Naive B cell (primary cell): ENCODE measurements at places on chromosomes 16 and 17. TPM values are rescaled to one million over a fixed set of nuclear protein-coding genes. Genes with fewer than 3 reads are reported as not detected.

The AFMID gene
- 2.1 TPM for polyA plus RNA-seq

GRCh38 chr16:81210807-81211206, 27.7 kb upstream of the BCO1 start:
- no peaks in the 10 kb centered on the region for H3K36me3 ChIP-seq
- no peaks in the 10 kb centered on the region for H3K4me1 ChIP-seq
- H3K27ac ChIP-seq = no peak overlapping the region
- H3K27me3 ChIP-seq = peaks cover 23% of the 10 kb centered on the region
- no peak for DNase-seq

GRCh38 chr16:66300501-66300900, 66.0 kb upstream of the CDH5 start:
- H3K4me1 ChIP-seq = no peaks in the 10 kb centered on the region
- H3K36me3 ChIP-seq = no peaks in the 10 kb centered on the region
- peaks cover 12% of the 10 kb centered on the region for H3K27me3 ChIP-seq
- H3K4me3 ChIP-seq = no peak overlapping the region
- no peak overlapping the region for H3K27ac ChIP-seq

DNA sequence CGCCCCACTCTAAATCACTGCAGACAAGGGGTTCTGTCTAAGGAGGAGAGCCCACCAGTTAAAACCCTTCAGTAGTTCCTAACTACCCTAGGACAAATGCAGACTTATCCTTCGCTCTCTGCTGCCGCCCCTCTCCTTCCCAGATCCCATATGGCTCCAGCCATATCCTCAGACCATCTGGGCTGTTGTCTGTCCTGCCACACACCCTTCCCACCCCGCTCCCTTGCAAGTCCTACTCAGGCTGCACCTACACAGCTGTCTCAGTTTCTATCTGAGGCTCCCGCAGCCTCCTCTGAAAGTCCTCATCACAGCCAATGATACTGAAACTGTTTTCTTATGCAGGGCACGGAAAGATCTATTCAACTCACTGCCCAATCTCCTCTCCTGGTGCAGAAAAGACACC, 720 bp upstream of the BCKDK start:
- H3K36me3 ChIP-seq = no peaks in the 10 kb centered on the region
- H3K4me3 ChIP-seq = peak overlapping the region; percentile 91
- H3K27ac ChIP-seq = peak overlapping the region; percentile 52
- no peak for DNase-seq
- peaks cover 18% of the 10 kb centered on the region for H3K4me1 ChIP-seq

The CARD14 gene
- polyA plus RNA-seq = not detected

GRCh38 chr16:89330177-89330856, 112.8 kb downstream of the ZNF778 start:
- no peak for DNase-seq
- no peaks in the 10 kb centered on the region for H3K36me3 ChIP-seq
- no peaks in the 10 kb centered on the region for H3K27me3 ChIP-seq
- no peak overlapping the region for H3K4me3 ChIP-seq

DNA sequence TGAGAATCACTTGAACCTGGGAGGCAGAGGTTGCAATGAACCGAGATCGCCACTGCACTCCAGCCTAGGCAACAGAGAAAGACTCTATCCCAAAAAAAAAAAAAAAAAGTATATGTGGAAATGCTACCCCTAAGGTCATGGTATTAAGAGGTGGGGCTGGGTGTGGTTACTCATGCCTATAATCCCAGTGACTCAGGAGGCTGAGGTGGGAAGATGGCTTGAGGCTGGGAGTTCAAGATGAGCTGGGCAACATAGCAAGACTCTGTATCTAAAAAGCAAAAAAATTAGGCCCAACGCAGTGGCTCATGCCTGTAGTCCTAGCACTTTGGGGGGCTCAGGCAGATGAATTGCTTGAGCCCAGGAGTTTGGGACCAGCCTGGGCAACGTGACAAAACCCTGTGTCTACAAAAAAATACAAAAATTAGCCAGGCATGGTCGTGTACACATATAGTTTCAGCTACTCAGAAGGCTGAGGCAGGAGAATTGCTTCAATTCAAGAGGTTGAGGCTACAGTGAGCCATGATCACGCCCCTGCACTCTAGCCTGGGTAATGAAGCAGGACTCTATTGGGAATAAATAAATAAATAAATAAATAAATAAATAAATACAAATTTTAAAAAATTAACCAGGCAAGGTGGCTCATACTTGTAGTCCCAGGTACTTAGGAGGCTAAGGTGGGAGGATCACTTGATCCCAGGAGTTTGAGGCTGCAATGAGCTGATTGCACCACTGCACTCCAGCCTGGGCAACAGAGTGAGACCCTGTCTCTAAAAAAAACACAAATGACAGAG, 32.3 kb upstream of the NUFIP2 start:
- DNase-seq = no peak
- no peak overlapping the region for H3K27ac ChIP-seq
- no peak overlapping the region for H3K4me3 ChIP-seq
- no peaks in the 10 kb centered on the region for H3K27me3 ChIP-seq
- H3K4me1 ChIP-seq = no peaks in the 10 kb centered on the region
- no peaks in the 10 kb centered on the region for H3K36me3 ChIP-seq

The LPO gene
- polyA plus RNA-seq = not detected

- peaks cover 2% of the 10 kb centered on the region for H3K4me1 ChIP-seq
- H3K27me3 ChIP-seq = peaks cover 30% of the 10 kb centered on the region
- H3K36me3 ChIP-seq = no peaks in the 10 kb centered on the region
- H3K4me3 ChIP-seq = no peak overlapping the region
These were observed 17.2 kb downstream of the TMEM114 start for GRCh38 chr16:8572919-8573724.

The CBFA2T3 gene
- polyA plus RNA-seq = 0.14 TPM
